ENCODE measurements at places on chromosomes 6 and 20.

DNA sequence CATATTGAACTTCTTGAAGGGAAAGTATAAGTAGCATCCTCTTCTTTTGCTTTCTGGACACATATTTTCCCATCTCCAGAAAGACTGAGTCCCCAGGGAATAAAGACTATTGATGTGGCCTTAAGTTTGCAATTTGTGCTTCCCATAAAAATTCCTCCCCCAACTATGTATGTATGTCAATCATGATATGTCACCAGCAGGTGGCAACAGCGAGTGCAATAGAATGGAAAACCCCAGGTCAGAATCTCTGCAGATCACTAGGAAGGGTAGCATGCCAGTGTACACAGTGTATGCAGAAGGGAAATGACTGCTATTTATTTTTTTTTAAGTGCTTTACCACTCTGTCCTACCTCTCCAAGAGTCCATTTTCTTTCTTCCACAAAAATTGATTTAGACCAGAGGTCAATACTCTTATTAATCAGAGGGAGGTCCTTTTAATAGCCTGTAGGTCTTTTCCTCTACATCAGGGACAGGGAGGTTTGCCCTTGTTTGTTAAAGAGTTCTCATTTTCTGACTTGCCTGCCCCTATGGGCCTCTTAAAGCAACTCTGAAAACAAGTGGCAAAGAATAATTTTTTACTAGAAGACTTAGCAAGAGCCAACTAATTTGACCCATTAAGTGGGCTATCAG, 61.4 kb downstream of the BMP2 start:
- peak; percentile 85 for DNase-seq

- DNase-seq: peak; percentile 5
Observed at GRCh38 chr6:44024574-44025219, 102.6 kb downstream of the MRPL14 start.

GRCh38 chr6:41901882-41902519, 6.8 kb upstream of the USP49 start:
- no peak for DNase-seq

DNA sequence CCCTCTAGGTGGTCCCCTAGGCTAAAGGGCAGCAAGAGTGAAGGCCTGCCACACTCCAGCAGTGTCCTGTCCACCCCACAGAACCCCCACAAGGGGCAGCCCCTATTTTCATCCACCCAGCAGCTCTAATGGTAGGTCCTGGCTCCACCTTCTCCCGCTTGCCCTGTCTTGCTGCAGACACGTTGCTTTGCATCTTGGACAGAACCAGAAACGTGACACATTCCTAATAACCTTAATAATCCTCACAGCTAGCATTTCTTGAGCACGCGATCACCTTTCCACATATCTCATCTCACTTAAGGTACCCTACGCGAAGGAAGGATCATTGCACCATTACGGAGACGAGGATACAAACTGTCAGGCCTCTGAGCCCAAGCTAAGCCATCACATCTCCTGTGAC, 11.7 kb upstream of the SLC22A23 start:
- no peak for DNase-seq

DNA sequence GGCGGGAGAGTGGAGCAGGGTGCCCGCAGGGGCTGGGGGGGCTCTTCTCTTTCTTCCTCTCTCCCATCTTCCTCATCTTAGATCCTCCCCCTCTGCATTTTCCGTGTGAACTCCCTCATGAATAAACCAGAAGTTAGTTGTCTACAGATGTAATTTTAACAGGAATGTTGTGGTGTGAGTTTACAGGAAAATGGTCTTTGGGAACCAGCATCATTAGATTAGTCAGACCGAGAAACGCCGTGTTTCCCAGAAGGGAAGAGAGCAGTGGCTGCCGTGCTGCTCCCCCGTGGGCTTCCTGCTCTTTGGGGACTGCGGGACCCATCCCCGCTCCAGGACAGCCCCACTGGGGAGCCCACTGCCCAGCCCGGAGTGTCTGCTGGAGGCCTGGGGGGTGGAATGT, 3.4 kb downstream of the MYT1 start:
- DNase-seq: no peak

DNA sequence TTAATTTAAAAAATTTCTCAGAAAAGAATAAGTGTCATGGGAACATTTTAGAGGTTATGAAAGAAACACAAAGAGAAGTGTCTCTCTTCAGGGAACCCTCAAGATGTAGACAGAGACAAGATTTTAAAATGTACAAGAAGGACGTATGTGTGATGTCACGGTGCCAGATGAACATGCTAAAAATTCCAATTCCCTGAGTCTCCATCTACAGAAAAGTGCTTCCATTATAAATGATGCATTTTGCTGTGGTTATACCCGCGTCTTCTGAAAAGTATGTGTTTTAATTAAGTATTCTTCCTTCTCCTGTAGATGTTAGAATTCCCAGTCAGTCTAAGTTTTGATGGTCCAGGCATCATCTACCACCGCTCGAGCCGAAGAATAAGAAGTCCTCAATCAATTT, 489.1 kb downstream of the PREX1 start:
- DNase-seq: no peak

GRCh38 chr6:54810147-54810546, 36.4 kb upstream of the FAM83B start:
- no peak for DNase-seq

DNA sequence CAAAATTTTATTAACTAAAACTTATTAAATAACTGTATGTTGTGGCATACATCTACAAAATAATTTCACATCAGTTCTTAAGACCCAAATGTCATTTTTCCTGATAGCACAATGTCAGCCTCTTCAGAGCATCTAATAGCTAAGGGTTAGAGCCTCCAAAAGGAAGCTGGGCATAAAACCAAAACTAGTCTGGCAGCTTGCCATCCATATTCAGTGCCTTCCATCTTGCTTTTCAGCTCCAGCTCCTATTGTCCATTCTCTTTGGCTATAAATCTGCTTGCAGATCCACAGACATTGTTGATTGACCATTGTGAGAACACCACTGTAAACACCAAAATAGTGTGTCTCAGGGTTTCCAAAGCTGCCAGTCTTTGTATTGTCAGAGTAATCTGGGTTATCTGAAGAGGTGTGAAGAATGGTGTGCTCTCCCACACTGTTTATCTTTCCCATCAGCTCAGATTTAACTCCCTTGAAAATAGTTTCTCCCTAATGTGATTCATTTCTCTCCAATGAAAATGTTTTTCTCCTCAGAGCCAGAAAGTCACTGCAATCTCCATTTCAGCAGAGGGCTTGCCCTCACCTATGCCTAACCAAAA, 154.8 kb upstream of the KCNQ5 start:
- DNase-seq: no peak

GRCh38 chr6:27838058-27838944, 73.9 kb downstream of the OR2B2 start:
- DNase-seq: no peak

DNA sequence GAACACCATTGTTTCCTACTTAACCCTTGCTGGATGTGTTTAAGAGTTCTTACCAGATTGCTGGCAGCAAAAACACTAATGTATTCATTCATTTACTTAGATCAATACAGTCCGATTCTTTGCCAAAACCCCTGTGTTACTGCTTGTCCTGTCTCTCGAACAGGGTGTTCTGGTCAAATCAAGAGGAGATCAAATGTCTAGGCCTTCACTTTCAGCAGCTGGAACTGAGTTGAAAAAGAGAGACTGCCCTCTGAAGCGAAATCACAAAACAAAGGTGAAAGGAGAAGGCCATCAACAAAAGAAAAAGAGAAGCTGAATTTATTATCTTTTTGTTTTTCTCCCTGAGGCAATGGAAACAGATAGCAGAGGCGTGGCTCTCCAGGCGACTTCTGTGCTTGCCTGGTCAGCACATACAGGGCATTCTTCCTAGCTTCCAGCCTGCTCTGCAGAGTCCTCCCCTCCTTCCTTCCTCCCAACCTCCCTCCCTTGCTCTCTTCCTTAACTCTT, 44.1 kb upstream of the GCM1 start:
- no peak for DNase-seq

GRCh38 chr6:6516666-6517458, 71.7 kb upstream of the LY86 start:
- DNase-seq: no peak

- DNase-seq: no peak
Observed at GRCh38 chr20:51678026-51678697, 90.0 kb downstream of the ATP9A start.

- DNase-seq: no peak
Observed at GRCh38 chr6:150567823-150568383, 31.8 kb upstream of the PLEKHG1 start.

DNA sequence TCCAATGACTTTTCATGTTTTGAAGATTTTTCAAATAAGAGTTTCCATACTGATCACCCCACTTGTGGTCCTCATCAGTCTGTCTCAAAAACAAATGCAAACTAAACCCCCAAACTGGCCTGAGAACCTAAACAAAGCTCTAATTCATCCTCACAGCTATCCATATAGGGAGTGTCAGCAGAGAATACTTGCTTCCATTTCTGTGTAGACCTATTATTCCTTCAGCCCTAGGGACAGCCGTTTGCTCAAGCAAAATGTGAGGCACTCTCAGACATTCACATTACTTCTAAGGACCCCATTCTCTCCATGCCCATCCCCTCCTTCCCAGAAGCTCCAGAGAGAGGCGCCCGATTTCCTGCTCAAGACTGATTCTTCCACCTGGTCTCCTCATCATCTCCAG, 24.6 kb downstream of the DNAAF9 start:
- no peak for DNase-seq

- no peak for DNase-seq
Observed at GRCh38 chr20:44762466-44763140, 16.9 kb downstream of the KCNK15 start.

GRCh38 chr6:78436335-78436734, 431.0 kb upstream of the IRAK1BP1 start:
- DNase-seq: no peak

- no peak for DNase-seq
Observed at GRCh38 chr20:61882716-61883615, 182.7 kb downstream of the TAF4 start.

DNA sequence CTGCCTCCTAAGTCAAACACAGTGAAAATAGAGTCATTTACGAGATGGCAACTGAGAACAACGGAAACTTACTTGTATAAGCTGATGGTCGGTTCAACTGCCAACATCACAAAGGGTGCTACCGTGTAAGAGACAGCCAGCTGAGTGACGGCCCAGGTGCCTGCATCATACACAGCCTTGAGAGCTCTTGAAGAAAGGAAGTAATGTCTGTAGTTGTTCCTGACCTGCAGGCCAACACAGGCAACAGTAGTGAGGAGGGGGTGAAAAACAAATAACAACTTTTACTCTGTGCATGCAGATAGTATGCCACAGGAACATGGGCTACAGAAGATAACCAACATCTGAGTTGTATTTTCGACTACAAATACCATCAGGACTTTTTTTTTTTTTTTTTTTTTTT, 102.7 kb downstream of the MBOAT1 start:
- DNase-seq: no peak

DNA sequence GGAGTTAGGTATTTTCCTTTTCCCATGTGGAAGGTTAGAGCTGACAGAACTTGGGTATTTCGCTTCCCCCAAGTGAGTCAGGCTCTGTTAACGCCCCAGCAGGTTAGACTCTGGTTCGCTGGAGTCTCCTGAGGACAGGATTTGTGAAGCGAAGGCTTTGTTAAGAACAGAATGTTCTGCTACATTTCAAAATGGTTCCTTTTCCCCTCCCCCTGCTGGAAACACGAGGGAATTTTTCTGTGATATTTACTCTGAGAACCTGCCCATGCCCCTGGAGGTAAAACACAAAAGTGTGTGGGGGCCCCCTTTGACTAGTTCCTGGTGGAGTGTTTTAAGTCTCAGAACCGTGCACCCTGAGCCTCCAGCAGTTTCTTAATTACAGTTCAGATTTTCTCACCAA, 731.4 kb upstream of the CITED2 start:
- no peak for DNase-seq

GRCh38 chr6:92577077-92577719, 842.2 kb downstream of the EPHA7 start:
- no peak for DNase-seq

DNA sequence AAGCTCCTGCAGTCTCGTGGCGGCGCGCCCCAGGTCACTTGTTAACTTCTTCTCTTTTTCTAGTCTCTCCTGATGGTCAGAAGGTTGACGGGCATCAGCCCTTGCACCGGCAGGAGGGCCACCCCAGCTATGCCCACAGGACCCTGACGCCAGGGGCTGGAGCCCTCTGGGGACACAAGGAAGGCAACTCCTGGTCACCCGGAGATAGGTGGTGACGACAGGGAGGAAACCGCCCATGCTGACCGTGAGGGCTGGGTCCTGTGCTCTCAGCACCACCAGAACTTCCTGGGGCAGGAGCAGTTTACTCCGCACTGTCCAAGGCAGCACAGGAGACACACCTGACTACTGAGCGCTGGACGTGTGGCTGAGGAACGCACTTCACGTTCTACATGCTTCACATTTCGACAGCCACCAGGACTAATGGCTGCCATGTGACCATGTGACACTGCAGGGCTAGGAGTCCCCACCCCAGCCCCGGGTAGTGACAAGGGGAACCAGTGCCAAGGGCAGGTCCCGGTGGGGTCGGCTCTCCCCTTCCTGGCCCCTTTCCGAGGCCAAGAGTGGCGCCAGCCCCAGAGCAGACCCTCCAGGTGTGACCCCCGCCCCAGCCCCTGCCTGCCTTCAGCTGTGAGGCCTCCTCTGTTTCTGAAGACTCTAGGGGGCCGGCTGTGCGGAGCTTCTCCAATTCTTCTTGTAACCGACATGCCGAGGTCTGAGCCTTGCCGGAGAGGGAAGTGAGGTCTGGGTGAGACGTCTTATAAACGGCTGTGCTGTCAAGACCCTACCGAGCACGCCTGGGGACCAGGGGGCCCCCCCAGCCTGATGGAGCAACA, 45.2 kb downstream of the DSTN start:
- no peak for DNase-seq

DNA sequence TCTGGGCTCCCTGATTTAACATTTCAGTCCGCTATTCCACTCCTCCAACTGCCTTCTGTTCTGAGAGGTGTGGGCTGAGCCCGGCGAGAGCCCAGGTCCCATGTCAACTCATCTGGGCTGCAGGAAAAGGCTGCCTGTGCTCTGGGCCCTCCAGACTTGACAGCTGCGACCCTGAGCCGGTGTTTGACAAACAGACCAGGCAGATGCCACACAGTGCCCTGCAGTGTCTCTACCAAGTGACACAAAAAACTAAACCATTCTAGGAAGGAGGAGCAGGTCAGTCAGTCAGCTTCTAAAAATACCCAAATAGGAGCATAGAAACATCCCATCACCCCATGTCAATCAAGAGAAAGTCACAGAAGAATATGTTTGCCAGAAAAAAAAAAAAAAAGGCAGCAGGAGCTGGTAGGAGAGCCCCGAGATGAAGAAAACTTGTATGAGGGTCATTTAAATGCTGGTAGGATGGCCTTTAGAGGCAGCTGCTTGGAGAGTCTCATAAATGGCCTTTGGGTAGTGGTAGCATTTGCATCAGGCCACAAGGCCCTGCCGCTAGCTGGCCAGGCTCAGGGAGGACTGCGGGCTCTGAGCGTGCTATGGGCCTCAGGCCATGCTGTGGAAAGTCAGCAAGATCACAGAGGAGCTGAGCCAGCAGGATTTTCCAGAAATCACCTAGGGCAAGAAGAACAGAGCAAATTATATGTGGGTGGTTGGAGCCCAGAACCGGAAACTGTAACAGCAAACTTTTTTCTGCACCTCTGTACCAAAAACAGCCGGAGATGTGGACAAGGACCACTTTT, 36.6 kb upstream of the GFOD1 start:
- DNase-seq: no peak

All from omental fat pad (tissue), 4 donors.